Posterior cingulate gyrus (tissue), 11 donors: ENCODE measurements at places on chromosomes 3 and 15.

DNA sequence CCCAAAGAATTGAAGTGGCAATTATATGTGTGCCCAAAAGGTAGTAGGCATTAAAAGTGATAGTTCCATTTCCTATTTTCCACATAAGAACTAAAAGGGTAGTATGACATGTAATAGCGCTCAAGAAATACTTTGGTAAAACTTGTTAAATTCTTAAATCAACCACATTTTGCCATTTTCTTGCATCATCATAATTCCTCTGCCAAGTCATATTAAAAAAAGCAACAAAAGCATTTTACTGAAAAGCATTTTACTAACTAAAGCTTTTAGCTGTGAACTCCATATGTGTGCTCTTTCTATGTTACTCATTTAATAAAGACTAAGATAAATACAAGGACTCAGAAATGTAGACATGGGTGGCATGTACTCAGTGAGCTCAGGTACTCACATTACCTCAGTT is 70.1 kb downstream of the GPR160 start:
- no peak for DNase-seq

DNA sequence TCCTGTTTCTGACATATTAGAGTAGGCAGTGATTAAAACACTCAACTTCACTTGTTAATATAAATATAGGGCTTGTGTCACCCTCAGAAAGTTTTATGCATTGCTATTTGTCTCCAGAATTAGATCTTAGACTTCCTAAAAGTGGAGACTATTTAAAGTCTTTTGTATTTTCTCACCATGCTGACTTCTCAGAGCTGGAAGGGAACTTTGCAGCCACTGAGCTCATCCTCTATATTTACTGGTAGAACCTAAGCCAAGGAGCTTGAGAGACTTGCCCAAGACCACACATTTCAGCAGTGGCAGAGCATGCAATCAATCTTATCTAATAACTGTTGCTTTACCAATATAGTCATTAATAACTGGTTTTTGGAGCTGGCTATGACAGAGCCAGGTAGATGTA is 53.2 kb downstream of the STAC start:
- no peak for DNase-seq

DNA sequence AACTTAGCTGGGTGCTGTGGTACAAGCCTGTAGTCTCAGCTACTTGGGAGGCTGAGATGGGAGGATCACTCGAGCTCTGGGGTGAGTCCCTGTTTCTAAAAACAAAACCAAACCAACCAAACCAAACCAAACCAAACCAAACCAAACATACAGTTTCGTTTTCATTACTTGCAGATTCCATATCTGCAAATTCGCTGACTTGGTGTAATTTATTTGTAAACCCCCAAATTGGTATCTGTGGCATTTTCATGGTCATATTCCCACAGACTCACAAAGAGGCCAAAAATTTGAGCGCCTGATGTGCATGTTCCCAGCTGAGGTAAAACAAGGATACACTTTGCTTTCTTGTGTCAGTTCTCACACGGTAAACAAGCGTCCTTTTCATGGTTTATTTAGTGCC is 1138.3 kb downstream of the ROBO1 start:
- no peak for DNase-seq

DNA sequence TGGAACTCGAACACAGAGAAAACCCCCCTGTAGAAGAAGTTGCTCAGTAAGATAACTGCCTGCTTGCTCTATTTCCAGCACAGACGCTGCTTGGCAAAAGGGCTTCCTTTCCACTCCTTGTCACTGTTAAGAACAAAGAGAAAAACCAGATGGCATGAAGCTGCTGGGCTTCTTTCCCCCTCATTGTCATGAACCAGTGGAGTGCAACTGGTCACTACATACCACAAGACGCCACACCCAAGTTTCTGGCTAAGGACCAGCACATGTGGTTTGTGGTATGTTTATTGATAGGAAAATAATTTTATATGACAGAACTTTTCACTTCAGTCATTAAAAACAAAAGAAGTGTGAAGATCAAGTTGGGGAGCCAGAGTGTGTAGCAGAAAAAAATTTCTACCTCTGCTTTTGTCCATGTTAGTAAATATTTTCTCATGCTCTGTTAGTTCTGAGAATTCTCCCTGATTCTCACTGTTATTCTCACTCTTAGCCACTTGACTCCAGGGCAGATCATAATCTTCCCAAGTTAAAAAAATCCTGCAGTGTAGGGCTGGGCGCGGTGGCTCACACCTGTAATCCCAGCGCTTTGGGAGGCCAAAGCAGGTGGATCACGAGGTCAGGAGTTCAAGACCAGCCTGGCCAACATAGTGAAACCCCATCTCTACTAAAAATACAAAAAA is 37.9 kb downstream of the CLK3 start:
- no peak for DNase-seq

GRCh38 chr3:171955598-171955997 is 83.8 kb upstream of the FNDC3B start:
- DNase-seq, result no peak

GRCh38 chr15:61921093-61921492 is 139.2 kb downstream of the VPS13C start:
- DNase-seq, result no peak
